ENCODE measurements at places on chromosomes 16 and 17.

GRCh38 chr17:72122010-72122764 lies 1.4 kb downstream of the SOX9 start:
- no peak for DNase-seq

DNA sequence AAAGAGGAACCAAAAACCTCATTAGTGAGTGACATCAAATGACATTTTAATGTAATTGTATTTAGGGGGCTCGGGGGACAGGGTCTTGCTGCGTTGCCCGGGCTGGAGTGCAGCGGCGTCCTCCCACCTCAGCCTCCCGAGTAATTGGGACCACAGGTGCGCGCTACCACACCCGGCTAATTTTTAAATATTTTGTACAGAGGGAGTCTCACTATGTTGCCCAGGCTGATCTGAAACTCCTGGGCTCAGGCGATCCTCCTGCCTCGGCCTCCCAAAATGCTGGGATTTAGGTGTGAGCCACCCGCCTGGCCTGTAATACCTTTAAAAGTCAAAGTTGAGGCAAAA lies 581 bp downstream of the SNRNP25 start:
- no peak for DNase-seq

- DNase-seq = no peak
Observed at GRCh38 chr16:9226924-9227323, 135.5 kb downstream of the HAPSTR1 start.

DNA sequence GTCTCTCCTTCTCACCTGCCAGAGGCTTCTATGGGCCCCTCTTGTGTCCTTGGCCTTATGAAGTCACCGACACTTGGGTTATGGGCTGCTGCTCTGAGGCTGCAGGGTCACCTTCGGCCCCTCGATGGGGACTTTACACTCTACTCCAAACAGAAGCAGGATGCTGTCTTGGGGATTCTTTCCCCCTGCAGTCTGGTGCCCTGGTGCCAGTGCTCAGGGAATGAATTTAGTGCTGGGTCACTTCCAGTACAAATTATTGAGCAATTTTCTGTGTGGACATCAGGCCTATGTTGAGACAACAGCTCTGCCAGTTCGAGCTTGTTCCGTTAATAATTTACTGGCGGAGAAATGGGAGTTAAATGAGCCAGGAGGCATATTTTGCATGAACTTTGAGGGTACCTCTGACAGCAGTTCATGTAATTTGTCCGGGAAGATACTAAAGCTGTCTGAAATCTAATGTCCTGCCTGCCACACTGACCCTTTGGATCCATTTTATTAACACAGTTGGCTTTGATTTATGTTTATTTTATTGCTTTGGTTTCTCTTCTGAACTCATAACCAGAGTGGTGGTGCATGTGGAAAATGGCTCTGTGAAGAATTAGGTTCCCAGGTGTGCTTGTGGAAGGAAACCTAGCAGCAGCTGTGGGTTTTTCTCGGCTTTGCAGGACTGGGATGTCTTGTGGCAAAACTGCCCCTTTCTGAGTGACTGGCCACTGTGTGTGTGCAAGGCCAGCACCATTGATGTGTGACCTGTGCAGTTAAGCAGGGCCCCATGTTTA lies 34.1 kb upstream of the DHX8 start:
- DNase-seq = no peak

- DNase-seq = no peak
Observed at GRCh38 chr16:72311426-72311825, 139.5 kb upstream of the PMFBP1 start.

GRCh38 chr16:636206-637080 lies at the start of gene METTL26:
Gene METTL26, minus strand, starts transcription at chr16:636305. Its CDS starts 15 bp downstream, at chr16:636290.
- DNase-seq = peak; percentile 92

DNA sequence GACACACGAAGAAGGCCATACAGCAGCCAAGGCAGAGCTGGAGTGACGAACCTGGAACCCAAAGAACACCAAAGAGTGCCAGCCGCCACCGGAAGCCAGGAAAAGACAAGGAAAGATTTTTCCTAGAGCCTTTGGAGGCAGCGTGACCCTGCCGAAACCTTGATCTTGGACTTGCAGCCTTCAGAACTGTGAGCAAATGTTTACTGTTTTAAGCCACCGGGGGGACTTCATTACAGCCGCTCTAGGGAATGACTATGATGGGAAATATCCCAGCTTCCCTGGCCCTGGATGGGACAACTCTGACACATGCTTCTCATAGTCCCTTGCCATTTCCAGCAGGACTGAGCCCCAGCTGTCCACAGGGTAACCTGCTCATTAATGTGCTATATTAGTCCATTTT lies 270.6 kb downstream of the HAPSTR1 start:
- no peak for DNase-seq

GRCh38 chr17:8887834-8888703 lies 20.6 kb upstream of the PIK3R6 start:
- no peak for DNase-seq

GRCh38 chr16:84863481-84863814 lies 43.7 kb downstream of the CRISPLD2 start:
- DNase-seq = no peak

- DNase-seq = no peak
Observed at GRCh38 chr17:78532922-78533640, 44.1 kb downstream of the DNAH17 start.

DNA sequence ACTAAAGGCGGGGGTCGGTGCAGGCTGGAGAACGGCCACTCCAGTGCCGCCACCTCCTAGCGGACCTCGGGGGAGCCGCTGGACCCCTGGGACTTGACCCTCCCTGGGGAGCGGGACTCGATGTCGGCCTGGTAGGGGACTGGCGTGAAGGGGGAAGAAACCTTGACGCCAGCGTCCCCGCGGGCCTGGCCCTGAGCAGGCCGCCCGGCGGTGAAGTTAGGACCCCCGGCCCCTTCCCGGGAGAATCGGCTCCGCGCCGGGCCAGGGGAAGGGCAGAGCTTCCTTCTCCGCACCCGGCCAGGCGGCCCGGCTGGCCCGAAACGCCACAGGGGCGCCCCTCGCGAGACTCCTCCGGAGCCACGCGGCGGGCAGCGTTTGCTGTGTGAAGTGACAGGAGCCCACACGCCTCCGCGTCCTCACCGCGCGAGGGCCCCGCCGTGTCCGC lies 389 bp downstream of the DUS1L start:
- DNase-seq = no peak

DNA sequence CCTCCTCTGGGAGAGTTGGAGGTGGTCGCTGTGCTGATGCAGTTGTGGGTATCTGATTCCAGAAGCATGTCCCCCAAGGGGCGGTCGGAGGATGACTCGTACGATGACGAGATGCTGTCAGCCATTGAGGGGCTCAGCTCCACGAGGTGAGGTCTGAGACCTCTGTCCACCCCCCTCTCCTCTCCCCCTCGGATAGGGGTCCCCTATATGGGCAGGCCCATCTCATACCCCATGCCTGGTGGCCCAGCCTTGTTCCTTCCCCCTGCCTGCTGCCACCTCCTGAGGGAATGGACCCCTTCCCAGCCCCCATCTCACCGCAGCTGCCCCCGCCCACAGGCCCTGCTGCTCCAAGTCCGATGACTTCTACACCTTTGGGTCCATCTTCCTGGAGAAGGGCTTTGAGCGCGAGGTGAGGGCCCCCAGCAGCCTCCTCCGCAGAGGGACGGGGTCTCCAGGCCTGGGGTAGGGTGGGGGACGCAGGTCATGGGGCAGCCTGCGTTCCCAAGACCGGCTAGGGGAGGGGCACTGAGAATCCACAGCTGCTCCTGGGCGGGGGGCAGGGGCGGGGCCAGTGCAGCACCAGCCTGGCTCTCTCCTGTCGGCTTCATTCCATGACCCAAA lies 39.2 kb downstream of the ADCY7 start:
- DNase-seq = no peak

DNA sequence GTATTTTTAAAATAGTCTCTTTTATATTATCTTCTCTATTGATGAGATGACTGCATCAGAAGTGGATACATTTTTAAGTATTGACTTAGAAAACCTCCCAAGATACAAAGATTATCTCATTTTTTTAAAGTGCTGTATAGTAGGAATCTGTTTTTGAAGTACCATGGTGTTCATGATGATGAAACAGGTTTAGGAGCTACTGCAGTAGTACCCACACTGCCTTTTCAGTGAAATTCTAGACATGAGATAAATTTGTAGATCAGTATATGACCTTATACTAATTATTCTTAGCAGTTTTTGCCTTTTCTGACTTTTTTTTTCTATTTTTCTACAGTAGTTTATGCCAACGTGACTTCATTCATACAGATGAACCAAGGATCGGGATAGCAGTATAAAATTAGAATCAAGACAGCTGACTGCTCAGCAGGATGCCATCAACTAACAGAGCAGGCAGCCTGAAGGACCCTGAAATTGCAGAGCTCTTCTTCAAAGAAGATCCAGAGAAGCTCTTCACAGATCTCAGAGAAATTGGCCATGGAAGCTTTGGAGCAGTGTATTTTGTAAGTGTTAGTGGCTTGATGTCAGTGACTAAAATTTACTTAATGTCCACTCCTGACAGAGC lies 61.1 kb downstream of the TAOK1 start:
- no peak for DNase-seq

- peak; percentile 17 for DNase-seq
Observed at GRCh38 chr17:17107281-17107680, 65.0 kb downstream of the MPRIP start.

DNA sequence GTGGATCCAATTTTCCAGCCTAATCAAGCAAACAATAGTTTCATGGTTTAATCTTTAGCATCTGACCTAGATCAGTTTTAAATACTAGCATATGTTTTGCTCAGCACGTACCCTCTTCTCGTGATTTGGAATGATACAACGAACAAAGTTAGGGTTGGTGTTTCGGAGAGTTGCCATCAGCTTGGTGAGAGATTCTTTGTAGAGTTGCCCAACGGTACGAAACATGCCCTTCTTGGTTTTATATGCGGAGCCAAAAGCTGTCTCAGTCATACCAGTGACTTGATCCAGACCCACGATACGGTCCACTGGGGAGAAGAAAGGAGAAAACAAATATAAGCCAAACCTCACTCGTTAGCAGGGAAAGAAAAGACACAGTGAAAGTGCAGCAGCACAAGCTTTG lies 85.3 kb downstream of the NDEL1 start:
- no peak for DNase-seq

- no peak for DNase-seq
Observed at GRCh38 chr16:66293207-66293735, 73.2 kb upstream of the CDH5 start.

GRCh38 chr16:46757339-46758050 lies 9.4 kb upstream of the MYLK3 start:
- no peak for DNase-seq

DNA sequence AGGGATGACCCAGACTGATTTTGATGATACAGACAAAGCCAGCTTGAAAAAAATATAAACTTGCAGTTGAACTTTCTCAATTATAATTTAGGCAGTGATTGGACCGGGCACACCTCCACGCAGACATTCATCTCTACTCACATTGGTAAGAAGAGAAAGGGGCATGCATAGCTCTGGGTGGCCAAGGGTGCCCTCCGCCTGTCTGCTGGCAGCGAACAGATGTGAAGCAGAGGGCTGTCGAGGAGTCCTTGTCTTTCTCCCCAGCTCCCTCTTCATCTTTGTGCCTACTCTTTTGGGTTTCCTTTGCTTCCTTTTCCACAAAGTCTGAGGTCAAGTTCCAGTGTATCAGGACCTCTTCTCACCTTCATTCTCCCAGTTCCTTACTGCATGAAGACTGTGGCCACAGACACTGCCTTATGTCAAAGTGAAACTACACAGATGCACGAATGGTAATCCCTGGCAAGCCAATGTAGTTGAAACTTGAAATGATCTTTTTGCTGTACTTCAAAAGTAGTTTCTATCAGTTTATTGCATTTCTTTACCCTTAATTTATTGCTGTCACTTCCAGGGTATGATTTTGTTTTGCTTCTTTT lies 343.7 kb upstream of the SOX9 start:
- no peak for DNase-seq

- DNase-seq = no peak
Observed at GRCh38 chr17:82645516-82645915, 2.7 kb downstream of the WDR45B start.

DNA sequence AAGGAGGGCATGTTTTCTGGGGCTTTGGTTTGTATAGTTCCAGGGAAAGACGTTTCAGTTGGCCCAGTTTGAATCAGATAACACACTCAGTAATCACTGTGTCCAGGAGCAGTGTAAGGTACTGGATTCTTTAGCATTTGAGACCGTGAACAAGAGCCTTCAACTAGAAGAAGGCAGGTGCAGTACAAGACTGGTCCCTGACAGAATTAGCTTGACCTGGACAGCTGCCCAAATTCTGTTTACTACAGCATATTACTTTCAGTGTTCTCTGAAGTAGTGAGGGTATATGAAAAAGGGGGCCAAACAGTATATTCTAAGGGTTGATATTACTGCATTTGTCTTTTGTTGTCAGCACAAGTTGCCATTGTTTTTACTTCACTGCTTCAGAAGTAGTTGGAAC lies 81.3 kb downstream of the COX10 start:
- DNase-seq = no peak

DNA sequence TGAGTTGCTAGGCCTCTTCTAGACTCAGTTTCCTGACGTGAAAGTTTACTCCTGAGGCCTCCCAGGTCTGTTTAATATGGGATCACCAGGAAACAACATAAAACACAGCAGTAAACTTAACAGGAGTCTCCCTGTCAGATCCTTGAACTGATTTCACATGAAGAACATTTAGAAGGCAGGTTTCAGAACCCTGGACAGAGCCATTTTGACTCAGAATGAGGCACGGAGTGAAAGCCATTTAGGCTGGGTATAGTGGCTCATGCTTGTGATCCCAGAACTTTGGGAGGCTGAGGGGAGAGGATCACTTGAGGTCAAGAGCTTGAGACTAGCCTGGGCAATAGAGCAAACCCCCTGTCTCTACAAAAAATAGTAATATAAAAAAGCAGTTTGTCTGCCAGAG lies 289.1 kb downstream of the CA10 start:
- DNase-seq = no peak

DNA sequence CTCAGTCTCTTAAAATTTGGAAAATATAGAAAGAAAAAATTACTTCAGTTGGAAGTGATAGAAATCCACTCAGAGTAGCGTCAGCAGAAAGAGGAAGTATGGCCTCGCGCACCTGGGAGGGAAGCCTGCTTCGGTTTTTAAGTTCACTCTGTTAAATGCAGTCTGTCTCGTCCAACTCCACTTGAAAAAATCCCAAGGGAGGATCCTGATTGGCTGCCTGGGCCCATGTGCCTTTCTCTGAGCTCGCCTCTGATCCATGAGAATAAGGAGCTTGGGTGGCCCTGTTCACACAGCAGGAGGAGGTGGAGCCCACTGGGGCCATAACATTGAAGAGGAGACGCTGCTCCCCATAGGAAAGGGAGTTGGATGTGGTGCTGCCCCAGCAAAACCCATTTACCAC lies 40.7 kb downstream of the DNAJA2 start:
- no peak for DNase-seq

- DNase-seq = no peak
Observed at GRCh38 chr17:81354252-81354953, 40.9 kb upstream of the BAHCC1 start.

GRCh38 chr17:44444735-44445105 lies 55.3 kb upstream of the ITGA2B start:
- no peak for DNase-seq

GRCh38 chr17:8797621-8798175 lies 1.5 kb downstream of the MFSD6L start:
- DNase-seq = no peak
